Keratinocyte (primary cell): ENCODE measurements at places on chromosomes 5 and 9.

DNA sequence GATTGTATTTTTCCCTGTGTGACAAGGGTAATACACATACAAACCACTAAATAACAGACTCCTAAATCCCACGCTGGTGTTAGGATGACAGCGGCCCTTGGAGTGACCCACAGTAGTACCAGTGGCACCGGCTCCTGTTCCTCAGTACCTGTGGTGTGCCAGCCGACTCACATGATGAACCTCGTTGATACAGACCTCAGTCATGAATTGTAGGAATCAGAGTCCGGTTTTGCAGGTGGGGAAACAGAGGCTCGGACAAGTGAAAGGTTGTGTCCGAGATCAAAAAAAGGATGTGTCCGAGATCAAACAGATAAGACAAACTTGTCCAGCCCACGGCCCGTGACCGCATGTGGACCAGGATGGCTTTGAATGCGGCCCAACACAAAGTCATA is 78.0 kb downstream of the AMBP start:
- DNase-seq, result no peak

- DNase-seq, result no peak
Measured at GRCh38 chr5:2135354-2135753, 252.6 kb upstream of the IRX4 start.

DNA sequence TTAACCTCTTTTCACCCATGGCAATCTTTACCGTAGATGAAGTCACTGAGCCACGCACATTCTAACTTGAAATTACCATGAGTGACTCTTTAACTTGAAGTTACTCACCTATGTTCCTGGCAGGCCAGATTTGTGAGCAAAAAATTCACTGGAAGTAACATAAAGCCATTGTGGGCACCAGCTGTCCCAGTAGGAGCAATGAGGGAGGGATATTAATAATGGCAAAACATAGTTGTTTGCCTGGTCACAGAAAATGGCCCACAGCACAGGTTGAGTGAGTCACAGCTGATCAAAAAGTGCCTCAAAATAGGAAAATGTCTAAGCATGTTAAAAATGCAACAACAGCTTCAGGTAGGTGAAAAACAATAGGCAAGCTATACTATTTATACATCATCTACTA is 146.6 kb downstream of the EFNA5 start:
- peak; percentile 36 for DNase-seq

DNA sequence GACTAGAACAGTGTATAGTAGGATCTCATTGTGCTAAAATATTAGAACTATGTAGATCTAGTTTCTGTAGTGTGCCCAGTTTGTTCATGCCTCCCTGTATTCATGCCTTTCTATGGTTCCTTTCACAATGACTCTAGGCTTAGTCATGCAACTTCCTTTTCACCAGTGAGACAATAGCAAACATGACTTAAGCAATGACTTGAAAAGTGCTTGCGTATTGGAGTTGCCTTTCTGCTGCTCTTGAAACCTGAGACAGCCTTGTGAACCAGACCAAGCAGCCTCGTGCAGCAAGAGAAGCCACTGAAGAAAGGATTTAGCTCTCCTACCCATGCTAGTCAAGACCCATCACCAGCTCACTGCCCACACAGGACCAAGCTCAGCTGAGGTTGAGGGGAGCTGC is 294.5 kb upstream of the TAS2R1 start:
- peak; percentile 55 for DNase-seq

DNA sequence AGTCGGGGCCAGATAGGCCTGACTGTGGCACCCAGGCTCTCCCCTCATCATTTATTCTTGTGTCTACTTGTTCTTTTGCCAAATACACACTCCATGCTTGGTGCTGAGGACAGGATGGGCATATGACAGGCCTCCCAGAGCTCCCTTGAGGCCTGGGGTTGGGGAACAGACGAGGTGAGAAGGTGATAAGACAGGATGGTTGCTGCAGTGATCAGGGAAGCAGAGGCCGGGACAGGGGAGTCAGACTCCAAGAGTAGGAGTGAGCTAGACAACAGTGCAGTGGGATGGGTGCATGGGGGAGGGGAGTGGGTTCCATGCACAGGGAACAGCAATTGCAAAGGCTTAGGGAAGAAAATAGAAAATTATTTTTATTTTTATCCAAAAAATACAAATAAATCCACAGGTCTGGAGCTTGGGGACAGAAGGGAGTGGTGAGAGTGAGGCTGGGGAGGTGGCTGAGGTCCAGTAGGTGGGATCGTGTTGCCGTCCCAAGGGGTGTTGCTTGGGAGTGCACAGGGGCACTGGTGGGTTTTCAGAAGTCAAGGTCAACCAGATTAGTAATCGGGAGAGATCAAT is 3.4 kb upstream of the AMBP start:
- no peak for DNase-seq

- DNase-seq, result peak; percentile 13
Measured at GRCh38 chr5:57216714-57217113, 42.9 kb downstream of the GPBP1 start.

- no peak for DNase-seq
Measured at GRCh38 chr9:121974421-121974820, 118.7 kb downstream of the TTLL11 start.

DNA sequence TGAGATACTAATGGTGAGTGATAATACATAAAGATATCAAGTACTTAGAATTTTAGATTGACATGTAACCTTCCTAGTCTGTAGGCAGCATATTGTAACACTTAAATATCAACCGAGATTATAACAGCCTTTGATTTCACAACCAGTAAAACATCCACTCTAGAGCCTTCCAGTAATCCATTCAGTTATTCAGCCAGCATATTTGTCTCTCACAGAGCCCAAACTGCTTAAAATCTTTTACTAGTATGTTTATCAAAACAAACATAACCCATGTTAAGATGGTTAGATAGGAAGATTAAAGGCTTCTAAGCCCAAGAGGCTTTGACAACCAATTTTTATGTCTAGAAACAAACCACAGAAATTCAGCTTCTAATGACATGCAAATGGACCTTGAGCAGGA is 177.9 kb upstream of the FST start:
- no peak for DNase-seq

DNA sequence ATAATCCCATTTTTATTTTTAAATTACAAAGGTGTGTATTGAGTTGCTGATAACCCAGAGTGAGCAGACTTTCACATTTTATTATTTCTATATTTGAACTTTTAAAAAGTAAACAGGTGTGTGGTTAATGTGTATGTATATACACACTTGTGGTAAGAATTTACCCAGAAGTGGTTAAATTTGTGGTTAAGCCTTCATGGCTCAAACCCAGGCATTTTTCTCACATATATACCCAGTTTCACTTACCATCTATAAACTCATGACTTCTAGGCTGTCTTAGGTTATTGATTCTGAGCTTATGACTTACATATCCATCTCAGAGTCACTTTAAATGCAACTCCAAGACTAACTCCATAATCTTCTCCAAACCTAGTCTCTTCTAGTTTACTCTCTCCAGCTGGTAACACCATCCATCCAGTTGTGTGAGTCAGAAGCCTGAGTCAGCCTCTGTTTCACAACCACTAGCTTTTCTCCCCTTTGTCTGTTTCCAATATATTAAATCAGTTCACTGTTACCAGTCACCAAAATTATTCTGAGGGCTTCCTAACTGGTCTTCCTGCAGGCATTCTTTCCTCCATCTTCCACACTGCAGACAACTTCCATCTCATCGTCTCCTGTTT is 20.2 kb downstream of the ZBED3 start:
- no peak for DNase-seq

- no peak for DNase-seq
Measured at GRCh38 chr5:151664694-151665585, 21.8 kb downstream of the SPARC start.

- no peak for DNase-seq
Measured at GRCh38 chr5:164235300-164235891, 730.0 kb downstream of the MAT2B start.

- DNase-seq, result no peak
Measured at GRCh38 chr9:88872192-88872946, 118.9 kb upstream of the S1PR3 start.

DNA sequence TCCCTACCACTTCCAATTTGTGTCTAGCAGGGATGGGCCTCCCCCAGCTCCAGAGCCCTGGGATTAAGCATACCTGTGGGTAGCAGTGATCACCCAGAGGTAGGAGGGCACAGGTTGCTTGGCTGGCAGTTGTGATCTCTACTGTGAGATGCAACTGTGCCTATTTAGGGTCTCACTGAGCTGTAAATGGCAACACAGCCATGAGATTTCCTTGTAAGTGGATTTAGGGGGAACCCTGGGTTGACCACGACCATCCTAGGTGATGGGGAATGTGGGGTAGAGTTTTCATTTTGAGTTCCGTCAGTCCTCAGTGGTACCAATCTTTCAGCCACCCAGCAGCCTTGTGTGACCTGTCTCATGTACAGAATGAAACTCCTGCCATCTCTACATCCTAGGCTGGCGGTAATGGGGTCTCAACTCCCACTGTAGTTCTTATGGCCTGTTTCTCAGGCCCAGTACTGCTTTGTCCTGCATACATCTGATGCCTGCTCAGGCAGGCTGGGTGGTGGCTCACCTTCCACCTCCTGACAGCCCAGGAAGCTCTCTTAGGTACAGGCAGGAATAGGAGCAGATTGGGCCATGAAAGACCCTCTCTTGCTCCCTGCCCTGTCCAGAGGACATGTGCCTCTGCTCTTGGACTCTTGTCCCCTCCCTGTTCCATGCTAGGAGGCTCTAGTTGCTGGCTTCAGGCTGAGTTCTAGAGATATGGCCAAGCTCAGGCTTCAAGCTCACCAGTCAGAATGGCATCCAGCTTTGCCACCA is 8.1 kb downstream of the HNRNPAB start:
- no peak for DNase-seq

DNA sequence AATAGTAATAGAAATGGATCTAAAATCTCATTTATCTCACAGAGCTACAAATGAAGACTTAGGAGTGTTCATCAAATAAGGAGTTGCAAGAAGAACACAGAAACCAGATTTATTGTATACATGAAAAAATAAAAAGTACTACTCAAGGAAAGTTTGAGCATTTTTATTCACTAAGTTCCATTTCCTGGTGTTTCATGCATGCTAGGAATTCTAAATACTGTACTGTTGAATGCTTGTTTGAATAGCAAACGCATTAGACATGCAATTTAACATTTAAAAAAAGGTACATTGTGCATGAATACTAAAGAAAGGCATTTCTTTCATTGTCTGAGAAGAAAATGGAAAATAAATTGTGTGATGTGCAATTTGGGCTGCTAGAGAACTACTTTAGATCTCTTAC is 52.1 kb downstream of the C6 start:
- DNase-seq, result no peak

DNA sequence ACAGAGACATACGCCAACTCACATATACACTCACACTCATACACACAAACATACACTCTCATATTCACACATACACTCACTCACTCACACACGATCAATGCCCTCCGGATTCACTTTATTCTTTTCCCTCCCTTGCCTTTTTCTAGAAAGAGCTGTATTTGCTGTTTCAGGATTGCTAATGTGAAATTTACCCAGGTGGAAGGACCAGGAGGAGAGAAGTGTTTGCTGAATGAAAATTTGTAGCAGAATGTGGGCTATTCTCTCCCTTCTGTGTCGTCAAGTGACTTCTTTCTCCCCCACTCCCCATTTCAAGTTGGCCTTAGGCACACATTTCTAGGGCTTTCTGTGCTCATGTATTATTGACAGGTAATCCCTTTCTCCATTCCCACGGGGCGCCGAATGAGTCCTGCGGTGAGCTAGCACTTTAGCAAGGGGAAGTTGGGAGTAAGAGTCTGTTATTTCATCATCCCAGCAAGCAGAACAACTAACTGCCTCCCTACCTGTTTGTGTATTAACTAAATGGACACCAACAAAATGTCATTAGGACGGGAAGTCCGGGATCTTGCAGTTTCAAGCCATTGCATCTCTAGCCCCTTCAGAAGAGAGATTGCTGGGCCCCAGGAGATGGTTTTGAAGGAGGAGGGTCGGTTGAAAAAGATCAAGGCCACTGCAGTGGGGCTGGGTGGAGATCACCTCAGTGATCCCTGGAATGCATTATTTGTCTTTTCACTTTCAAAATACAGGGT is 97.1 kb upstream of the TAF11L2 start:
- no peak for DNase-seq

DNA sequence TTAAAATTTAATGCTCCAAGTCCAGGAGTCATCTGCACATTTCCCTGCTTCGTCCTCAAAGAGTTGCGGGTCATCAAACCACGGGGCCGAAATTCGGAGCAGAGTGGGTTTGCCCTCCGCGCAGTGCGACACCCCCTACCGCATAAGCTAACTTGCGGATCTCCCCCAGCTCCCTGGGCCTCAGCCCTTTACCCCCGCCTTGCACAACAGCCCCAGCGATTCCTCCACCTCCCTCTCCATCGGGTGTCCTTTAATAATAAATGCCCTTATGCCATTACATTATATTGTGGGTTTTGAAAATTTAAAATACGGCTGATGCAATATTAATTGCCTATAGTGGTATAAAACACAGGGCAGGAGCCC is 3.9 kb downstream of the POU4F3 start:
- no peak for DNase-seq

DNA sequence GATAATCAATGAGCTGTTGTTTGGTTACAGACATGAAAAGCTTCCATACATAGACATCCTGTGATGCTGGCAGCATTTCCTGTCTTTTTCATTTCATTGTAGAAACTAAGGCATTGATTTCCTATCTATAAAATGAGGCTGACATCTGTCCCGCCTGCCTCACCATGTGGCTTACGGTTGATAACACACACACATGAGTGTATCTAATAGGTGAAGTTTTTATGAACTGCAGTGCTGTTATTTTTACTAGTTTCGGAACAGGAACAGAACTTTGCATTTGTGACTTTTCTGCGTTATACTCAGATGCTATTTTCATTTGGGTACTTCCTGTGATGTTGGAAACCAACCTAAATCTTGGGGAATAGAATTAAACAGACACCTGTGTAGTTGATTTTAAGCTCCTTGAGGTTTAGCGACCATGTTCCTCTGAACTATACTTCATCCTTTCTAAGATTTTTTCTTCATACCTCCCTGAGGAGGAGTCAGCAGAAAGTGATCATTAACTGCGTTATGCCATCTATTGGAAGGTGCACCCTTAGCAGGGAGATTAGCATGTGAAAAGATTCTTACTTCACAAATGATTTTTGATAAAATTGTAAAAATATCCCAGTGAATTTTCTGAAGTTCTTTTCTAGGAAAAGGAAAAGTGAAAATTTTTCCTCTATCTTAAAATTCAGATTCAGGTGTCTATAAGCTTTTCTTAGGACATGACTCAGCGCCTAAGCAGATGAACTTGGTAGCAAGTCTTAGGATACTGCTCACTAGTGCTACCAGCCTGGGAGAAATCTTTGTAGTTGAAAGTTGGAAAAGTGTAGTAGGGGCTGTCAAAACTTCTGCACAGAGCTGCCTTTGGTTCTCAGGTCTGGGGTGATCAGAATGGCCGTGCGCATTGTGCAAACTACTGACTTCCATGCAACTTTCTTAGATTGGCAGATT is 134.5 kb downstream of the TRIO start:
- DNase-seq, result no peak

DNA sequence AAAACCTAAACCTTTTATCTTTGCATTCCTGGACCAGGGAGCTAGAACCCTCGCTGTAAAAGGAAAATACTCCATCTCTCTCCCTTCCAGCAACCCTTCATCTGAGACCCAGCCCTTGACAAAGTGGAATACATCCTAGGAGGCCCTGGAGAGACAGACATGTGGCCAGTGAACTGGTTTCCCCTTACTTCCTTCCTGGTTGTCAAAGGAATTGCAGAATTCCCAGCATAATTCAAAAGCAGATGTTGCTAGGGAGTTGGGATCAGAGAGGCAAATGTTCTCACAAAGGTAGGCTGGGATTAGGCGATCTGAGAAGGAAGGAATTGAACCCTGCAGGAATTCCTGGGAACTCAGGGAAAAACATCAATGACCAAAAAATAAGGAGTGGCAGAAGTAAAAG is 80.9 kb downstream of the MARCHF3 start:
- no peak for DNase-seq
